EH (cell line): ENCODE measurements at places on chromosomes 1 and 21.

- peak; percentile 99 for DNase-seq
Observed at GRCh38 chr1:145751491-145752037, 32.3 kb downstream of the CD160 start.

DNA sequence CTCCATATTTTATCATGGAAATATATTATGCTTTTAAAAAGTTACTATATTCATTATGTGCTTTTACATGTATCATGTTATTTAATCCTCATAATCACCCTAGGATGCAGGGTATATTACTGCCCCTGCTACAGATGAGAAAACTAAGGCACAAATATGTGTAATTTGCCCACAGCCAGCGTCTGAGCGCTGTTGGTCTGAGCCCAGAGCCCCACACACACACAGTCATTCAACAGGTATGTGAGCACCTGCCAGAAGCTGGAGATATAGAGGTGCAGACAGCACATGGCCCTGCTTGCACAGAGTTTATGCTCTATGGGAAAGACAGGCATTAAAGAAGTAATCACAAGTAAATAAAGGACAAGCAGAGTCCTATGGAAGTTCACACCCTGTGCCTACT lies 49.8 kb upstream of the SEC16B start:
- DNase-seq, result no peak

- DNase-seq, result peak; percentile 73
Observed at GRCh38 chr1:55640708-55641473, 425.7 kb upstream of the USP24 start.

- DNase-seq, result peak; percentile 87
Observed at GRCh38 chr1:235069577-235070563, 58.8 kb downstream of the TOMM20 start.

GRCh38 chr1:51729824-51730301 lies 113.0 kb downstream of the OSBPL9 start:
- peak; percentile 49 for DNase-seq

DNA sequence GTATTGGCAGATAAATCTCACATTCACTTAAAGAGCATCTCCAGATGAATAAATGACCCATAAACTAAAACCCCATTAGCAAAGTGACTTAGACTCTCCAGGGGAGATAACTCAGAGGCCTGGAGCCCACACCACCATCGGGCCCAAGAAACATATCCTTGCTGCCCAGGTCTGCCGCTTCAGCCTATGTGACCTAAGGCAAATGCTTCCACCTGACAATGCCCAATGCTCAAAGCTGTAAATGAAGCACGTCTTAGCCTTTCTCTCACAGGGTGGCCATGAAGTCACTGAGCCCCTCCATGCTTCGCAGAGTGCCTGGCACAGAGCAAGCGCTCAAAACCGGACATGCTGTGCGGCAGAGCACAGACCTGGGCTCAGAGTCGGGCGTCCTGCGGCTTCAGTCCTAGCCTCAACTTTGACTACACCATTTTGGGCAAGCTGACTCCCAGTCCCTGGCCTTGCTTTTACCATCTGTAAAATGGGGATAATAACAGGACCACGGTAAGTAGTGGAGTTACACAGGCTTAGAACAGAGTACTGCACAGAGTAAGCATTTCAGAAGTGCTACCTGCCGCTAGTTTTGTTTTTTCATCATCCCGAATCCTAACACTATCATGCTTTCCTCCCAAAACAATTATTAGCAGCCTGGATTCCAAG lies 23.7 kb downstream of the NOL9 start:
- no peak for DNase-seq

DNA sequence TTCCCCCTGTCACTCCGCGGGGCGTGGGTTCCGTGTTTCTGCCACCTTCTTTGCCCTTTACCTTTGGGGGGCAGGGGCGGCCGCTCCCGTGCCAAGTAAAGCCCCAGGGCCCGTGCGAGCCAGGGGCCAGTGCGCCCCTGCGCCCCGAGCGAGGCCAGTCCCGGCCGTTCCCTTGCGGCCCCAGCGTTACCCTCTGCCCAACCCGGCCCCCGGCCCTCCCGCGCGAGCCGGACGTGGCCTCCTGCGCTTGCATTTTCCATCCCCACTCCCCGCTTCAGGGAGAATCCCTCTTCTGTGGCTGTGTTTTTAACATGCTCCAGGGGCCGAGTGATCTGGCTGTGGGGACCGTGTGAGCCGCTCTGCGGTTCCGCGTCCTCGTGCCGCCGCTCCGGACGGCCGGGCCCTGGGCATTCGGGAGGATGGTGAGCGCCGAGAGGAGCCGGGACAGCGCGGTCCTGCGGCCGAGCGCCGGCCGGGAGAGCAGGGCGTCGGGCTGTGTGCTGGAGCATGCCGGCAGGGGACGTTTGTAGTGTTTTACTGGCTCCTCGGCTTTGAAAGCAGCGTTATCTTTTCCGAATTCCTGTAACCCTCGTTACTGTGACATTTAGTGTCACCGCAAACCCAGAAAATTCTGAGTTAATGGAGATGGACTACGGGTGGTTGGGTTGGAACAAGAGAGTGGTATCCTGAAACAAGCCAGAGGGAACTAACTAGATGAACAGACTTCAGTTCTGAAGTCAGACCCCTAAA lies 1.0 kb downstream of the GALNT2 start:
- peak; percentile 47 for DNase-seq

- DNase-seq, result no peak
Observed at GRCh38 chr1:68313735-68314134, 81.4 kb upstream of the WLS start.

DNA sequence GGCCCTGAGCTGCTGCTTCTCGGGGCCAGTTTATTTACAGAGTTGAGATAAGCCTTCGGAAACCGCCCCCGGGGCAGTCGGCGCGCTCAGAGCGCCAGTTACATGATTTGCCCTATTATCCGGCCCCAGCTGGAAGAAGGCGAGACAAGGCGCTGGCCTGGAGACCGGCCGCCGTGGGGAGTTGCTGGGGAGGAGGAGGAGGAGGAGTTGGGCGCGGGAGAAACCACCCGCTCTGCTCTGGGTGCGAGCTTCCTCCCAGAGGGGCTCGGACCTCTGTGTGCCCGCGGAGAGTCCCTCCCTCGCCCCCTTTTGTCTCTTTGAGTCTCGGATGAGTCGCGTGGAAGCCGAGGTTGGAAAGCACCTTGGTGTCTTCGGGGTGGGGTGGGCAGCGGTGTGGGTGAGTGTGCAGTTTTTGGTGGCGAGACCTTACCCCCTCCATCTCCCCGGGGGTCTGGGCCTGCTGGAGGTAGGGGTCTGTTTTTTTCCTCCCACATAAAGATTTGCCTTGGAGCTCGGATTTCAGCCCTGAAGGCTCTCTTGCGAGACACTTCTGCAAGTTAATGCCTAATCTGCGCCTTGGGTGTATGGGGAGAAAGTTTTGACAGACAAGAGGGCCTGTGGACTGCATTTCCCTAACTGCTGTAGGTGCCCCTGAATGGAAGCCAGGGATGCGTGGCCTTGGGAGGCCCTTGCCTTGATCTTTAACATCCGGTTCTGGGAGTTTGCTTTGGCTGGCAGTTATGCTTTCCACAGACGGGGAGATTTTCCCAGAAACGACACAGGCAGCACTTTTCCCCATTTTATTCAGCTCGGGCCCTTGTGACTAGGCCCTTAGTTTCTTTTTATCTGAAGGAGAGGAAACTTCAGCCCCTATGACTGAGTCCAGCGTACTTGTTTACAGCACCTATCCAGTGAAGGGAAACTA lies 80.0 kb downstream of the NDUFS5 start:
- DNase-seq, result peak; percentile 66

- DNase-seq, result no peak
Observed at GRCh38 chr1:181409981-181410380, 73.3 kb upstream of the CACNA1E start.

DNA sequence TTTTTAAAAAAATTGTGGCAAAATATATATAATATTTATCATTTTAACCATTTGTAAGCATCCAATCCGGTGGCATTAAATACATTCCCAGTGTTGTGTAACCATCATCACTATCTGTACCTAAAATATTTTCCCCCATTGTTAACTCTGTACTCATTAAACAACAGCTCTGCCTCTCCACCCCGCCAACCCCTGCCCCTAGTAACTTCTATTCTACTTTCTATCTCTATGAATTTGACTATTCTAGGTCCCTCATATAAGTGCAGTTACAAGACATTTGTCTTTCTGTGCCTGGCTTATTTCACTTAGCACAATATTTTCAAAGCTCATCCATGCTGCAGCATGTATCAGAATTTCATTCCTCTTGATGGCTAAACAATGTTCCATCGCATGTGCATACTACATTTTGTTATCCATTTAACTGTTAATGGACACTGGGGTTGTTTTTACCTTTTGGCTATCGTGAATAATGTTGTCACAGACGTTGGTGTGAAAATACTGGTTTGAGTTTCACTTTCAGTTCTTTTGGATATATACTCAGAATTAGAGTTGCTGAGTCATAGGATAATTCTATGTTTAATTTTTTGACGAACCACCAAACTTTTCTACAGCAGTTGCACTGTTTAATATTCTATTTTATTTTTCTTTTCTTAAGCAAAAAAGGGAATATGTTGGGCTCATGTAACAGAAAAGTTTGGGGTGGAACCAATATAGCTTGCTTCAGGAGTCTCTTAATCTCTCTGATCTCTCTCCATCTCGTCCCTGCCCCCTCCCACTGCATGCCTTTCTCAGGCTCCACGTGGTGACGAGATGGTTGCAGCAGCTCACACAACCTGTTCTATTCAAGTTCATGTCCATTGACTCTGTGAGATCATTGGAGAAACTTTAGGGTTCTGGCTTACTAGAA lies 25.2 kb upstream of the RCAN1 start:
- peak; percentile 16 for DNase-seq

DNA sequence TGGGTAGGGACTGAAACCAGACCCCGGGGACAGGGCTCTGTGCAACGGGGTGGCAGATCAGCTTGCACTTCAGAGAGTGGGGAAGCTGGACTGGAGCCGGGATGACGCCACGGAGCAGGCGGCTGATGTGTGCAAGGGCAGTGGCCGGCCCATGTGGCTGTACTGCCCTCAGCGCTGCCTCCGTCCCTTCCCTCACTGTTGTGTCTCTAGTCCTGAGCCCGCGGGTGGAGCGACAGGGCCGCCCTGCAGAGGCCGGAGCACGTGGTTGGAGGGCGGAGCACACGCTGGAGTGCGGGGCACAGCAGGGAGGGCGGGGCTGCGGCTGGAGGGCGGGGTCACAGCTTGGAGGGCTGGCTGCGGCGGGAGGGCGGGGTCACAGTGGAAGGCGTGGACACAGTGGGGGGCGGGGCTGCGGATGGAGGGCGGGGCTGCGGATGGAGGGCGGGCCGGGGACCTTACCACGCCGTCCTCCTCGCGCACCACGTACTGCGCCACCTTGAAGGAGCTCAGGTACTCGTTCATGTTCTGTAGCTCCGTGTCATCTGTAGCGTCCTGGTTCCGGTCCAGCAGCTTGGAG lies 52.4 kb downstream of the CHD5 start:
- DNase-seq, result peak; percentile 72

GRCh38 chr1:25126562-25126961 lies 105.7 kb downstream of the SYF2 start:
- DNase-seq, result peak; percentile 38
